Epithelial cell of esophagus (primary cell): ENCODE measurements at places on chromosomes 5 and 9.

GRCh38 chr5:173010547-173011464, 27.2 kb downstream of the ATP6V0E1 start:
- DNase-seq: no peak

GRCh38 chr5:128881502-128882018, 83.7 kb upstream of the SLC27A6 start:
- DNase-seq: no peak

DNA sequence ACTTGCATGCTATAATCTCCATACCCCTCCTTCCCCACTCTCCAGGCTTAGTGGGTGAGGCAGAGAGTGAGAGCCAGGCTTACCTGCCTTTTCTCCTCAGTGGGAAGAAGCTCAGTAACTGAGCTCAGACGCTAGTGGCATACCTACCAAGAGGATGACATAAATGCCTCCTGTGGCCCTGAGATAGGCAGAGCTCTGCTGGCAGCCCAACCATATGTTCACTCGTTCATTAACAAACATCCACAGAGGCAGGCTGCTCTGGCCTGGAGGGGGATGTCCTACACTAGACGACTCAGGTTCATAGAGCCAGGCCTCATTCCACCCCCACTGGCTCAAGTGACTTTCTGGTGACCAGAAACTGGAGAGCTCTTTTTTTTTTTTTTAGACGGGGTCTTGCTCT, 81.3 kb downstream of the THBS4 start:
- DNase-seq: no peak

GRCh38 chr5:168179192-168179593, 112.3 kb upstream of the WWC1 start:
- peak; percentile 6 for DNase-seq
